AG09319 (cell line): ENCODE measurements at places on chromosomes 3 and 15.
A peak's percentile ranks its signal among the peaks of the same experiment; 100 is the strongest.

GRCh38 chr3:80351201-80351600 lies 583.4 kb upstream of the ROBO1 start:
- no peak for DNase-seq

GRCh38 chr3:21484057-21484827 lies 266.8 kb downstream of the ZNF385D start:
- DNase-seq: peak; percentile 51

DNA sequence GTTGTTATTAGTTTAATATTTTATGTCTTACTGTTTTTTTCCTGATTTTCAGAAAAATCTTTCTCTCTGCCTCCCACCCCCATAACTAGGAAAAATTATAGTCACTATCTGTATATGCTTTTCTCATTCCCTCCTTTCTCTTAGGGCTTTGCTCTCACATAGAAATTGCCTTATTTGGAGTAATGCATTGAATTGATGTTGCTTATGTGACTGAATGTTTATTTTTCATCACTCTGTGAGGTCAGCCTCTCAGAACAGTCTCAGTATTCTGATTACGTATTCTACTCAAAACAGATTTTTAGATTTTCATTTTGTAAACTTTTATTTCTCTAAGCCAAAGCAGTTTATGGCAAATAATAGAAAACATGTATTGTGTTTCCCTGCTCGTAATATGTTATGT lies 121.0 kb downstream of the SLMAP start:
- no peak for DNase-seq

GRCh38 chr15:26628879-26629529 lies 143.9 kb downstream of the GABRB3 start:
- peak; percentile 14 for DNase-seq

GRCh38 chr15:39092761-39093160 lies 488.1 kb upstream of the THBS1 start:
- DNase-seq: no peak
